LNCaP clone FGC (cell line): ENCODE measurements at places on chromosomes 11 and 22.

DNA sequence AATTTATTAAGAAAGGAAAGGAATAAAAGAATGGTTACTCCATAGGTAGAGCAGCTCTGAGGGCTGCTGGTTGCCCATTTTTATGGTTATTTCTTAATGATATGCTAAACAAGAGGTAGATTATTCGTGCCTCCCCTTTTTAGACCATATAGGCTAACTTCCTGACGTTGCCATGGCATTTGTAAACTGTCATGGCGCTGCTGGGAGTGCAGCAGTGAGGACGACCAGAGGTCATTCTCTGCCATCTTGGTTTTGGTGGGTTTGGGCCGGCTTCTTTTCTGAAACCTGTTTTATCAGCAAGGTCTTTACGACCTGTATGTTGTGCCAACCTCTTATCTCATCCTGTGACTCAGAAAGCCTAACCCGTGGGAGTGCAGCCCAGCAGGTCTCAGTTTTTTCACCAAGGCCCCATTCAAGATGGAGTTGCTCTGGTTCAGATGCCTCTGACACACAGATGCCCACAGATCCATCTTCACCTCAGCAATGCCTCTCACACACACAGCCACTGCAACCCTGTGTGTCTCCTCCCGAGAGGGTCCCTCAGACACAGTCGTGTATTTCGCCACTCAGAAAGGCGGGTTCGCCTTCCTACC is 16.4 kb upstream of the JAM3 start:
- no peak for DNase-seq

GRCh38 chr11:9972989-9973388 is 309.1 kb downstream of the SWAP70 start:
- no peak for DNase-seq

DNA sequence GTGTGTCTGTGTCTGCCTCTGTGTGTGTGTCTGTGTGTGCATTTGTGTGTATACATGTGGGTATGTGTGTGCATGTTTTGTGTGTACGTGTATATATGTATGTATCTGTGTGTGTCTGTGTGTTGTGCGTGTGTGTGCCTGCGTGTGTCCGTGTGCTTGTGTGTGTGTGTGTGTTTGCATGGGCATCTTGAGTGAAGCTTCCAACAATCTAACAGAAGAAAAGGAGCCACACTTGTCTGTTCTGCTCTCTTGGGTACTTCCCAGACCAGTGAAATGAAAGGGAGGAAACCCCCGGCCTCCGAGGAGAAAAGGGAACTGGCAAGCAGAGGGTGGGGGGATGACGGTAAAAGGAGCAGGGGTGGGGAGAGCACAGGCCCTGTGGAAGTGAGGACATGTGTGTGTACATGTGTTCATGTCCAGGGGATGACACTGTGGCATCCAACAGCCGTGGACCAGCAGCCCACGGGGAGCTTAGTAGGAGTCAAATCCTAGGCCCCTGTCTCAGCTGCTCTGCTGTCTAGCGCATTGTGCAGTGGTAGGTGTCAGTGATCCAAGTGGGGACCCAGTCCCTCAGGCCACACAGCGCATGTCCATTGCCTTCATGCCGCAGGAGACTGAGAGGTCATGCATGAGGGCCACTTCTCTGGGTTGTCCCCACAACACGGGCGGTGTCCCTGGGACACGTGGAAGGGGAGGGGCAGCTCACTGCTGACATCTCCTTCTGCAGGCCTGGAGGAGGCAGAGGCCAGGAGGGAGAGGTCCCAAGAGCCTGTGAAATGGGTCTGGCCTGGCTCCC is 8.1 kb downstream of the CSF2RB start:
- no peak for DNase-seq

GRCh38 chr11:33449798-33450197 is 192.6 kb downstream of the HIPK3 start:
- no peak for DNase-seq

- DNase-seq = no peak
Measured at GRCh38 chr11:115924744-115925567, 420.7 kb upstream of the CADM1 start.

DNA sequence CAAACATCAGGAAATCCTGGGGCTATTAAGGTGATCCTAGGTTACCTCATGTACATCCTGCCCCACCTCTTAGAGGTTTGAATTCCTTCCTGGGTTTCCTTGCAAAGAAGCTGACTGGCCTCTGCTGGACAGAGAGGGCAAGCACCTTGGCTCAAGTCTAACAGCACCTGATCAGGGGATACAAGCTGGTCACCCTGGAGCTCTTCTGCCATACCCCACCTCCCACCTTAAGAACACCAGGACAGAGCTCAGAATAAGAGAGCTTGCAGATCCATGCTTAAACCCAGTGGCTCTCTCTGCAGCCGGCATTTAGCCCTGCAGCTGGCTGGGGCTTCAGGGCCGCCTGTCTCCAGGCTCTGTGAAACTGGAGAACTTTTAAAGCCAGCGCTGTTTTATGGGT is 386.6 kb upstream of the NARS2 start:
- peak; percentile 43 for DNase-seq

DNA sequence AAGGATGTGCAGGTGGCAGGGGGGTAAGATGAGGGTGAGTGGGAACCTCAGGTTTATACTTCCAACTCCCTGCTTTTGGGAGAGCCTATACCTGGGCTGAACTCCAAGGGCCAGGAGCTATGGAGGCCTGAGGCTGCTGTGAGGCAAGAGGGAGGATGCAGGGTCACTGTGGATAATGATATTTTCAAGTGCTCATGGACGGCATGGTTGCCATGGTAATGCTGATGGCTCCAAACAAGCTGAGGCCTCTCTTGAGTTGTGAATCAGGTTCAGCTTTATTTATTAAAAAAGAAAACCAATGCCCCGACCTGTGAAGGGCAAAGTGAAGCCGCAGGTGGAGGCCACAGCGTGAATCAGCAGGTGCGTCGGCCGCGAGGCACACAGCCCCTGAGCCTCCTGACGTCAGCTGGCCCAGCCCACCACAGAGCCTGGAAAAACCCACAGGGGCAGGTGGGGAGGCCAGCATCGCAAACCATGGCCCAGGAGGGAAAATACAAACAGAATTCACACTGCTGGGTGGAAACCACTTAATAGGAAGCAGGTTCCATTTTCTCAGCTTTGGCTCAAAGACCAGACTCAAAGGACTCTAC is 17.4 kb upstream of the CREB3L1 start:
- DNase-seq = no peak

GRCh38 chr22:20254975-20255946 is 12.9 kb downstream of the RTN4R start:
- peak; percentile 77 for DNase-seq

GRCh38 chr11:127238321-127238720 is 237.8 kb upstream of the KIRREL3 start:
- DNase-seq = no peak

GRCh38 chr22:33020721-33021120 is 37.5 kb downstream of the SYN3 start:
- no peak for DNase-seq

DNA sequence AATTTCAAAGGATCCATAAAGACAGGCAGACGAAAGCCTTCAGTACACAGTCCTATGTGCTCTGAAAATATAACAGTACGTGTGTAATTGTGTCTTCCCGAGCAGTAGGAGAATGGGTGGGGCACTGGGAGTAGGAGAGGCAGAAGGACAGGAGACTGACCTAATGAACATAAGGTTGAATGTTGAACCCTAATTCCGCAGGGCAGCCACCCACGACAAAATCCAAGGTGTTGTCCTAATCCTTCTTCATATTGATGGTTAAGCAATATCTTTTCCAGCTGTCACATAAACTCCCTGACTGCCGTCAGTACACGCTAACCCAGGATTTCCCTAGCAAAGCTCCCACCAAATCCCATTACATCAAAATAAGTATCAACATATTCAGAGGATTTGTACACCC is 34.5 kb downstream of the SPATA19 start:
- no peak for DNase-seq

- DNase-seq = no peak
Measured at GRCh38 chr22:31496735-31497146, 405 bp downstream of the SFI1 start.

- DNase-seq = no peak
Measured at GRCh38 chr11:47161134-47161854, 15.4 kb downstream of the ARFGAP2 start.

- no peak for DNase-seq
Measured at GRCh38 chr11:35109827-35110226, 29.1 kb upstream of the CD44 start.

- DNase-seq = no peak
Measured at GRCh38 chr11:60347084-60347797, 20.2 kb downstream of the MS4A6E start.

DNA sequence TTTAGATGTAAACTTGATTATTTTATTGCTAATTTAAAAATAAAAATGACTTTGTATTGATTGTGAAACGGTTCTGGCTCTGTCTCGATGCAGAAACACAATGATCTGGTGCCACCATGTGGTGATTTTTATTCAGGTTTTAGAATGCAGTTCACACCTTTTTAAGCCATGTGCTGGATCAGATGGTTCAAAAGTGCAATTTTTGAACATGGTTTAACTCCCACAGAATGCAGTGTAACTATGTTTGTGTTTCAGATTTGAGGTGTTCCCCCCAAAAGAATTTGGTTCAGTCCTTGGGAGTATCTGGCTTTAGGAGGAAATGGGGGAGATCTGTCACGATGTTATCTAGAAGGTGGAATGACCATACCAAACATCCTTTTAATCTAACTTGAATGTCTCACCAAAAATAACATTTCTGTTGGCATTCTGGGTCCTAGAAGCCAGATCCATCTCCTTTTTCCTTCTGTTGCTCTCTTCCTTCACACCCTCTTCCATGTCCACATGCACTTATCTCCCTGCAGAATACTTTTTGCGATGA is 7.9 kb downstream of the MRPL16 start:
- no peak for DNase-seq

- no peak for DNase-seq
Measured at GRCh38 chr11:78429209-78429608, 11.6 kb upstream of the GAB2 start.

DNA sequence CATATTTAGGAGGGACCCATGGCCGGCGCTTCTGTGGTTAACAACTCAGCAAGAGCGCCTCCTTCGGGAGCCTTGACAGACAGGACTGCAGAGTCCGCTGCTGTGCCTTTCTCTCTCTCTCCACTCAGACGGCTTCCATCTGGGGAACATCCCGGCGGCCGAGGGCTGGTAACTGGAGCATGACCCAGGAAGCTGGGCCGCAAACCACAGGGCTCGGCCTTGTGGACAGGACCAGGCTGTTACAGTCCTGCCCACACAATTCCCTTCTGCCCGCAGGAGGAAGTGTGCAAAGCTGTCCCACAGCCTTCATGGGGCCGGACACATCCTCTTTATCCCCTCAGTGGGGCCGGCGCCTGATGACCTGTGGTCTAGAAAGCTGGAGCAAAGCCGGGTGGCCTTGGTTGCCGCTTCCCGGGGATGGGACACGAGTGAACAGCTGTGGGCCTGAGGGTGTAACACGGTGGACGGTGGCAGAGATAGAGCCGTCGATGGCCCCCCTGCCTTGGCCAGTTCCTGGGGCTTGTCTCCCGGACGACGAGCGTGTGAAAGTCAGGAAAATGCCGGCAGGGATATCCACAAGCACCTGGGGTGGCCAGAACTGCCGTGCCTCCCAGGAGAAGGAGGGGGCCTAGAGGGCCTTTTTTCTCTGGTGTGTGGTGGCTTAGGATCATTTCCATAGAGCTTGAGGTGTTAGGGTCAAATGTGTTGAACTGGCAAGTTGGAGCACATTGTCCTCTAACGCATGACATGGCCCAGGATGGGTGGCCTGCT is 50.1 kb downstream of the FBLN1 start:
- DNase-seq = no peak

DNA sequence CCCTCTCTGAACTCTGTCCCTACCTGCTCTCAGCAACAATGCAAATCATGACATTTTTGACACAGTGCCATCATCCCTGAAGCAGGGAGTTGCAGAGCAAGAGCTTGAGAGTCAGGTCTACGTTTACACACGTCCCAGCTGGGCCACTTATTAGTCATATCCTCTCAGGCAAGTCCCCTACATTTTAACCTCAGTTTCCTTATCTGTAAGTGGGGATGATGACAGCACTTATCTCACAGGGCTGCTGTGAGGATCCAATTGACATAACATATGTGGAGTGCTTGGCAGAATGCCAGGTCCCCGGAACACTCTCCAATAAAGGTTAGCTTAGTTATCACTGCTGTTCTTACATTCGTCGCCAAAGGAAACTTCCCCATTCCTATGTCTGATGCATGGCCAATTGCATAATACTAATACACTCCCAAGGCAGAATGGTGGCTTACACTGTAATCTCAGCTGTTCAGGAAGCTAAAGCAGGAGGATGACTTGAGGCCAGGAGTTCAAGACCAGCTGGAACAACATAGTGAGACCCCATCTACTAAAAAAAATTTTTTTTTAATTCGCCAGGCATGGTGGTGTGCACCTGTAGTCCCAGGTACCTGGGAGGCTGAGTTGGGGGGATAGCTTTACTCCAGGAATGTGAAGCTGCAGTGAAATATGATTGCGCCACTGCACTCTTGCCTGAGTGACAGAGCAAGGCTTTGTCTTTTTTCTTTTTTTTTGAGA is 16.6 kb downstream of the ASCC2 start:
- DNase-seq = peak; percentile 89

DNA sequence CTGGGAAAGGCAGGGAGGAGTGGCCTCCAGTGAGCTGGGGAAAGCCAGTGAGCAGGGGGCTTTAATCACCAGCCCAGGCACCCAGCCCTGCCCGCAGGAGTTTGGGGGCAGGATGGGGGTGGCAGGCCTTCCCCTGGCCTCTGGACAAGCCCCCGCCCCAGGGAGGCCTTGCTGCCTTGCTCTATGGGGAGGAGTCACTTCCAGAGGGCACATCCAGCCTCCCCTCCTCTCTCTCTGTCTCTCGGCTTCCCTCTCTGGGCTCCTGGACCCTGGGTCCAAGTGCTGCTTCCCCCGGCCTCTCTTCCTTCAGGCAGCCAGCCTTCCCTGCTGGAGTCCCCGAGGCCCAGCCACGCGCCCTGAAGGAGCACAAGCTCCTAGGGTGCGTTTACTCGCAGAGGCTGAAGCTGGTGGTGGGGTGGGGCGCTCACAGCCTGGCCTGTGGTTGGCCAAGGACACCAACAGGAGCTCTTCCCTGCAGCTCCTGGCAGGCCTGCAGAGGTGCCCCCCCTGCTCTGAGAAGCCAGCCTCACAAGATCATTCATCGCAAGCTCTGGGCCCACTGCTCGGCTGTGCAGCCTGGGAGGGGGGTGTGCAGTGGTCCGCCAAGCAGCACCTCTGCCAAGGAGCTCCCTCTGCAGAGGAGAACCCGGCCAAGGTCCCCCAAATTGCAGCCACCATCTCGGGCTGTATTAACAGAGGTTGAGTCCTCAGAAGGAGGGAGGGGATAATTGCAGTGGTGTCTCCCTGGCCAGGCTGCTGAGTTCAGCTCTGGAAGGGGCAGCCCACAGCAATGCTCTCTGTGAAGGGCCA is 25.4 kb downstream of the OSBPL5 start:
- no peak for DNase-seq

DNA sequence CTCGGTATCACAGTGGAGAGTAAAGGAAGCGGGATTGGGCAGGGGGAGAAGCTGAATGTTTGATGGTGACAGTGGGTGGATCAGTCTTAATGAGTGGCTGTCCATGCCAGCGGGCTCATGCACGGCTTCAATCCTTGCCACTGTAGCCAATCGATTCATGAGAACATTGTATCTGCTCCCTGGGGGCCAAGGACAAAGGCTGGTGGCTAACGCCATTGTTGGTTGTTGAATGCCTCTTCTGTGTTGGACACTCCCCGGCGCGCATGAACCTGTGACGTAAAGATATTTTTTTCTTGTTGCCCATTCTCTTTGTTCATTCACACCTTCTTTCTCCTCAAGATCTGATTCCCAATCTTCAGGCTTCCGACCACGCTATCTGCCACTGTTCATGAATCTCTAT is 20.9 kb upstream of the ATXN10 start:
- no peak for DNase-seq

- no peak for DNase-seq
Measured at GRCh38 chr11:29271616-29272015, 745.2 kb downstream of the KCNA4 start.
